ENCODE measurements at places on chromosomes 12 and 14.

DNA sequence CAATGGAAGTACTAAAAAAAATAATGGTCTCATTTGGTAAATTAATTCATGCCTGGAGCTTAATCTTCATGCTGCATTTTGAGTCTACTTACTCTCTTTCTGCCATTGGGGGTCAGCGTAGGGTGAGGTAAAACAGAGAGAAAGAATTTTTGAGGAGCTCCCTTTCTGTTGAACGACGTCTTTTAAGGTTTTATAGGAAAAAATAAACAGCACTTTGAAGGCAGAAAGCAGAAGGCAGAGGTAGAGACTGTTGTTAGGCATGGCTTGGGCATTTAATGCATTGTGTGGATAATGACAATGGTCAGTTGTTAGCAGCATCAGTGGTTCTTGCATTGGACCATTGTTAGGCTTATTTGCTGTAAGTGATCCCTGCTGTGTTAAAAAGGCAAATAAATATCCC, 557.2 kb upstream of the STXBP6 start:
- DNase-seq = no peak

DNA sequence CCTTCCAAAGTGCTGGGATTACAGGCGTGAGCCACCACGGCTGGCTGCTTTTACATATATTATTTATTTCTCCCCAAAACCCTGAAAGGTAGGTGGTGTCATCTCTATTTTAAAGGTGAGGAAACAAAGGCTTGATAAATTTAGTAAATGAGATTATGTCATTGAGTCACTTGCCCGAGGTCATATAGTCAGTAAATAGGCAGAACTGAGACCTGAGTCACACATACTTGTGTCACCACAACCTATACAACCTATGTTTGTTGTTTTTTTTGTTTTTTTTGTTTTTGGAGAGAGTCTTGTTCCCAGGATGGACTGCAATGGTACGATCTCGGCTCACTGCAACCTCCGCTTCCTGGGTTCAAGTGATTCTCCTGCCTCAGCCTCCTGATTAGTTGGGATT, 12.8 kb downstream of the TSFM start:
- DNase-seq = no peak

DNA sequence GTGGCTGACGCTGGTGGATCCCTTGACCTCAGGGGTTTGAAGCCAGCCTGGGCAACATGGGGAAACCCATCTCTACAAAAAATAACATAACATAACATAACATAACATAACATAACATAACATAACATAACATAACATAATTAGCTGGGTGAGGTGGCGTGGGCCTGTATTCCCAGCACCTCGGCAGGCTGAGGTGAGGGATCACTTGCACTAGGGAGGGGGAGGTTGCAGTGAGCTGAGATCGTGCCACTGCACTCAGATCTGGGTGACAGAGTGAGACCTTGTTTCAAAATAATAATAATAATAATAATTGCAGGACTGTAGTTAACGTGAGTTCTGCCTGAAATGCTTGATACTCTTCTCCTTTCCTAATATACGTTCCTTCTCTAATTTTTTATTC, 1.3 kb downstream of the MAGOHB start:
- DNase-seq = no peak

DNA sequence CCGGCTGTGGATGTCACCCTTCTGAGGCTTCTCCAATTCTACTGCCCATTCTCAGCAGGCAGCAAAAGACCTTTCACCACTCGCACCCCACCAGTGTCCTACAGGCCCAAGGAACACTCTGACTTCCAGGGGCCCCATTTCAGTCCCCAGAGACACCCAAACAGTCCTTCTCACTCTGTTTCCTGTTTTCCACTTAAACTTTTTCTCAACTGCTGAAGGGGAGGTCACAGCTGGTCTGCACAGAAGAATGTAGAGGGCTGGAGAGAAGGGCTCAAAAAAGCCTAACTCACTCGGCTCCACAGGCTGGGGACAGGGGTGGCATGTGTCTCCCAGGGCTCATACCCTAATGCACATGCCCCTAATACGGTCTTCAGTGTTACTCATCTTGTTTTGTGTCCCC, 4.2 kb upstream of the DTX1 start:
- no peak for DNase-seq

DNA sequence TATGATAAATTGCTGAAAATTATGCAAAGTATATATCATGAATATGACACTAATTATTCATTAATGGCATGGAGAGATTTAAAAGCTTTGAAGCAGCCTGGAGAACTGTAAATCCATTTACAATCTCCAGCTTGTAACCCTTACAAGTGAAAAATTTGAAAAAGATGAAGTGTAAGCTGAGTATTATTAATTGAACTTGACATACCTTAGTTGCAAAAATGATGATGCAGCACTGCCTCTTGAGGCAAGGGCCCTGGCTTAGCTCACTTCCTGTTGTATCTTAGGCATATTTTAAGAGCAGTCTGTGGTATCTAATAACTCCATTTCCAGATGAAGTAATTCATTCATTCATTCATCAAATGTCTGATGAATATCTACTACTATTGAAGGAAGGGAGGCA, 158.6 kb downstream of the ANO4 start:
- no peak for DNase-seq

GRCh38 chr12:116183741-116184141, 93.8 kb downstream of the MED13L start:
- no peak for DNase-seq

GRCh38 chr14:75522224-75522982, at the start of gene BATF:
Gene BATF (plus strand): TSS chr14:75522469. CDS start chr14:75522683, 214 bp downstream.
- no peak for DNase-seq
